T-cell (primary cell): ENCODE measurements at places on chromosomes 5 and 9.

DNA sequence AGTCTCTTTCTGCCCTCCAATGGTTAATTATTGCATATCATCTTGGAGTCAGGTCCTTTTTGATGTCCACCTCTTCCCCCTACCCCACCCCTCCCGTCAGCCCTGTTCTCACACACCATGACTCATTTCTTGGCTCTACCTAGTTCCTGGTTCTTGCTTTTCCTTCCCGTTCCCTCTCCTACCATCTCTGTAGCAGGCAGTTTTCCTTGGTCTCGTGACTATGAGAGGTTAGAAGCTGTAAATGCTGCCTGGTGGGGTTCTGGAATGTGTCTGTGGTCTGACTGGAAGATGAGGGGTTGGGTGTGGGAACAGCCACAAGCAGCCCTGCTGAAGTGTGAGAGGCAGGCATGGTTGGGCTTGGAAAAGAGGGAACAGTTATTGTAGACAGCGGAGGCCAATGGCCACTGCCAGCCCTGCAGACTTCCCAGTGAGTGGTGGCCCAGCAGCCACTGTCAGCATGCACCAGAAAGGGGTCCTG is 18.2 kb downstream of the SLC22A5 start:
- DNase-seq, result no peak
- H3K36me3 ChIP-seq, result peaks cover 7% of the 10 kb centered on the region
- peaks cover 2% of the 10 kb centered on the region for H3K4me1 ChIP-seq
- H3K4me3 ChIP-seq, result no peak overlapping the region

DNA sequence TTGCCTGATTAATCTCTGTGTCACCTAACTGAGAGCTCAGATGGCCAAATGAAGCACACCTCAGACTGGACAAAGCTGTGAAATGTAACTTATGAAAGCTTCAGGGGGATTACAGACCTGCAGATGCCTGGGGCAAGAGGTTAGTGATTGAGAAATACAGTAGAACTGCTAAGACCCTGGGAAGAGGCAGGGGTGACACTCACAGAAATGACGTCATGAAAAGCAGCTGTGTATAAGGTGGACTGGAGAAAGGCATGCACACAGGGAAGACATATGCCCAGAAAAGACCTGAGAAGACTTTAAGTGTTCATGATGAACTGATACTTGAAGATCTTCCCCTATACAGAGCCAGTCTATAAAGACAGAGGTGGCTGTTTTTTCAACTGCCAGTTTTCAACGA is 49.3 kb upstream of the SPTLC1 start:
- H3K27ac ChIP-seq, result no peak overlapping the region
- no peaks in the 10 kb centered on the region for H3K27me3 ChIP-seq
- no peaks in the 10 kb centered on the region for H3K4me1 ChIP-seq

- no peak for DNase-seq
- no peak overlapping the region for H3K4me3 ChIP-seq
- H3K27ac ChIP-seq, result no peak overlapping the region
- no peaks in the 10 kb centered on the region for H3K27me3 ChIP-seq
- no peaks in the 10 kb centered on the region for H3K4me1 ChIP-seq
- no peaks in the 10 kb centered on the region for H3K36me3 ChIP-seq
These were observed 193.4 kb downstream of the ATPSCKMT start for GRCh38 chr5:10056228-10056760.

GRCh38 chr5:62786099-62786498 is 207.5 kb downstream of the LRRC70 start:
- H3K27me3 ChIP-seq, result peaks cover 4% of the 10 kb centered on the region
- H3K4me1 ChIP-seq, result no peaks in the 10 kb centered on the region
- no peak for DNase-seq
- H3K4me3 ChIP-seq, result no peak overlapping the region

DNA sequence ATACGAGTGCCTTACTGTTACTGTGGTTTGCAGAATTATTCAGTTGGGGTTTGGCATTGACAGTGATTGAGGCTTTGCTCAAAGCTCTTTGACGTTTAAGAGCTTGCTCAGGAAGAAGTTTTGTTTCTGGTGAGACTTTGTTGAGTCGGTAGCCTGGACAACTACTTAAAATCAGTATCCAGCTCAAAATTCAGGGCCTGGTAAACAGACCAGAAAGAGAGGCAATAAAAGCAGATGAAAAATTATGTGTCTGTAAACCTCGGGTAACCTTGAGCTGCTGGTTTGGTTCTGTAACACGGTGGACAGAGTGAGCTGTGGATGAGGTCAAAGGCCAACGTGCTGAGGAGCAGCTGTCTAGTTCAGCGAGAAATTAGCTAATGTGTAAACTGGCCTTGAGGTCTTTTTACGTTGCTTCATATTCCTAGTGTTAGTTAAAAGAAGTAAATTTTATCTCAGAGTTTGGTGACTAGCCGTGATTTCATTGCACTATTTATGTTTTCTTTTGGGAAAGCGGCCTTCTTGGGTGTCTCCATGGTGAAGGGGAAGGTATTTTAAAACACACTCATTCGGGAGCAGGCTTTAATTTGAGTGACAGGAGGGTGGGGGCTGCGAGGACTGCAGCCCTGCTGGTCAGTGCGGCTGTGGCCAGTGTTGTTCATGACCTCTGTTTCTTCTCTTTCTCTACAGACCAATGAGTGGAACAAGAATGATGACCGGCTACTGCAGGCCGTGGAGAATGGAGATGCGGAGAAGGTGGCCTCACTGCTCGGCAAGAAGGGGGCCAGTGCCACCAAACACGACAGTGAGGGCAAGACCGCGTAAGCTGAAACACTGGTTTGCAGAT is 82.0 kb upstream of the TTC23L start:
- H3K27ac ChIP-seq, result no peak overlapping the region
- no peak for DNase-seq
- peaks cover 3% of the 10 kb centered on the region for H3K27me3 ChIP-seq
- H3K4me3 ChIP-seq, result no peak overlapping the region
- H3K36me3 ChIP-seq, result no peaks in the 10 kb centered on the region

- H3K4me3 ChIP-seq, result peak overlapping the region; percentile 5
- H3K27me3 ChIP-seq, result no peaks in the 10 kb centered on the region
- H3K4me1 ChIP-seq, result peaks cover 35% of the 10 kb centered on the region
These were observed 1.7 kb upstream of the PTGER4 start for GRCh38 chr5:40678026-40678425.

GRCh38 chr9:124267271-124267807 is 9.6 kb downstream of the NEK6 start:
- H3K27me3 ChIP-seq, result no peaks in the 10 kb centered on the region
- no peak overlapping the region for H3K4me3 ChIP-seq
- H3K36me3 ChIP-seq, result no peaks in the 10 kb centered on the region
- no peak for DNase-seq
- H3K4me1 ChIP-seq, result peaks cover 15% of the 10 kb centered on the region

- H3K4me3 ChIP-seq, result no peak overlapping the region
- H3K27ac ChIP-seq, result no peak overlapping the region
- no peaks in the 10 kb centered on the region for H3K27me3 ChIP-seq
- DNase-seq, result no peak
- no peaks in the 10 kb centered on the region for H3K36me3 ChIP-seq
These were observed 1104.4 kb upstream of the SEMA6A start for GRCh38 chr5:117679046-117679445.

DNA sequence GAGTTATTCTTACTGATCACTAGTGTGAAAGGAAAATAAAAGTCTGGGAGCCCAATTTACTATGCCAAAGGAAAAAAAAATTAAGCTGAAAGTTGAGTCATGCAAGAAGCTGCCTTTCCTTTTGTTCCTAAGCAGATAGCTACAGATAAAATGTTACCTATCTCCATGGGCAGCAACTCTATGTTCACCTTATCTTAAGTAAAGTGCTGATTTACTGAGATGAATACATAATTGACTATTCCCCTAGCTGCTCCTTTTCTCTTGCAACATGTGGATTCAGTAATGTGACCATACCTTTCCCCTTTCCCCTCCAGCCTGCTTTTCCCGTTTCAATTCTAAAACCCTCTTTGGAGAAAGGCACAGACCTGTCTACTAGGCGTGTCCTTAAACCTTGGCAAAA is 62.7 kb upstream of the NR5A1 start:
- H3K4me3 ChIP-seq, result no peak overlapping the region
- H3K4me1 ChIP-seq, result no peaks in the 10 kb centered on the region
- H3K36me3 ChIP-seq, result no peaks in the 10 kb centered on the region
- no peak overlapping the region for H3K27ac ChIP-seq
- no peaks in the 10 kb centered on the region for H3K27me3 ChIP-seq

- DNase-seq, result no peak
- no peaks in the 10 kb centered on the region for H3K4me1 ChIP-seq
- no peaks in the 10 kb centered on the region for H3K36me3 ChIP-seq
These were observed 32.0 kb downstream of the SEMA5A start for GRCh38 chr5:9513827-9514226.

DNA sequence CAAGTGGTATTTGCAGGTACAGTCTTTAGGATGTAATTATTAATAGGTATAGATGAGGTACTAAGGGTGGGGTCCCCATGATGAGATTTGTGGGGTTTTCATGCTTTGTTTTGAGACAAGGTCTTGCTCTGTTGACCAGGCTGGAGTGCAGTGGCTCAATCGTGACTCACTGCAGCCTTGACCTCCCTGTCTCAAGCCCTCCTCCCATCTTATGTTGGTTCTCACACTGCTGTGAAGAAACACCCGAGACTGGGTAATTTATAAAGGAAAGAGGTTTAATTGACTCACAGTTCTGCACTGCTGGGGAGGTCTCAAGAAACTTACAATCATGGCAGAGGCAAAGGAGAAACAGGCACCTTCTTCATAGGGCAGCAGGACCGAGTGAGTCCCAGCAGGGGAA is 217.5 kb downstream of the CDK5RAP2 start:
- no peaks in the 10 kb centered on the region for H3K36me3 ChIP-seq
- H3K4me3 ChIP-seq, result no peak overlapping the region
- H3K4me1 ChIP-seq, result no peaks in the 10 kb centered on the region
- H3K27ac ChIP-seq, result no peak overlapping the region

DNA sequence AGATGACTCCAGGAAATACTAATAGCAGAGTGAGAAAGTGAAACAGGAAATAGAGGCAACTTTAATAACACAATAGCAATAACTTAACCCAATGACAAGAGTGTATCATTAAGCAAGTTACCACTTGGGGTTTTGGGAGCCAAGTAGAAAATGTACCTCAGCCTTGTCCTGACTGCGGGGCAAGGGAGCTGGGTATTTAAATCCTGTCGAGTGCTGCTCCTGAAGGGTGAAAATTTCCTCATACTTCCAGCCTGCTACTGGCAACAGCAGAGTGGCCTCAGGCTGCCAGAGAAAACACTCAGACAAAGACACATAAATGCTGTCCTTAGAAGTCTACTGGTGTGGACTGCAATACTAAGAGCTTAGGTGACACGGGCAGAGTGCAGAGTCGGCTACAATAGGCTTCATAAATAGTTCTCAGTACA is 112.5 kb upstream of the EMB start:
- peaks cover 3% of the 10 kb centered on the region for H3K4me1 ChIP-seq
- no peaks in the 10 kb centered on the region for H3K27me3 ChIP-seq
- no peak overlapping the region for H3K27ac ChIP-seq
- H3K36me3 ChIP-seq, result no peaks in the 10 kb centered on the region

- no peak overlapping the region for H3K27ac ChIP-seq
- no peaks in the 10 kb centered on the region for H3K36me3 ChIP-seq
- no peaks in the 10 kb centered on the region for H3K4me1 ChIP-seq
- H3K4me3 ChIP-seq, result no peak overlapping the region
- H3K27me3 ChIP-seq, result no peaks in the 10 kb centered on the region
- no peak for DNase-seq
These were observed 121.0 kb upstream of the RGS7BP start for GRCh38 chr5:64384765-64385164.

- no peak overlapping the region for H3K27ac ChIP-seq
- no peaks in the 10 kb centered on the region for H3K36me3 ChIP-seq
- H3K4me1 ChIP-seq, result no peaks in the 10 kb centered on the region
- DNase-seq, result no peak
These were observed 71.0 kb downstream of the FER start for GRCh38 chr5:108818613-108819272.

DNA sequence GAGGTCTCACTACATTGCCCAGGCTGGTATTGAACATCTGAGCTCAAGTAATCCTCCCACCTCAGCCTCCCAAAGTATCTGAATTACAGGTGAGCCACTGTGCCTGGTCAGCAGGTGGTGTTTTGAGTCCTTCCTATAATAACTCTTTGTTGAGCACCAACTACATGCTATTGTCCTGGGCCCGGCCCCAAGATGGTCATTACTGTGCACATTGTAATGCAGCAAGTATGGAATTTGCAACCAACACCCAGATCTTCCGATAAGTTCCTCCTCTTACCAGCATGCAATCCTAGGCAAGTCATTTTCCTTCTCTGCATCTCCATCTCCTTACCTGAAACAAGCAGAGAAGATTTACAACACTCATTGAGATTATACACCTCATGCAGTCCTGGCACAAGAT is 510.3 kb upstream of the KLF4 start:
- H3K27me3 ChIP-seq, result no peaks in the 10 kb centered on the region
- no peak overlapping the region for H3K4me3 ChIP-seq
- no peak for DNase-seq
- H3K4me1 ChIP-seq, result no peaks in the 10 kb centered on the region
- H3K36me3 ChIP-seq, result no peaks in the 10 kb centered on the region
- H3K27ac ChIP-seq, result no peak overlapping the region

DNA sequence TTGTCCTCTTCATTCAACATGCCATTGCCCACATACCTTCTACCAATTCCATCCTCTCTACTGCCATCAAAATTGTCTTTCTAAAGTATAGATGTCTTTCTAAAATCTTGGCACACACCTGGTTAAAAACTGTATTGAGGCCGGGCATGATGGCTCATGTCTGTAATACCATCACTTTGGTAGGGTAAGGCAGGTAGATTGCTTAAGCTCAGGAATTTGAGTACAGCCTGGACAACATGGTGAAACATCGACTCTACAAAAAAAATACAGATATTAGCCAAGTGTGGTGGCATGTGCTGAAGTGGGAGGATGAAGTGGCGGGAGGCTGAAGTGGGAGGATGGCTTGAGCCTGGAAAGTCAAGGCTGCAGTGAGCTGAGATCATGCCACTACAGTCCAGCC is 412.1 kb downstream of the TMEM38B start:
- DNase-seq, result no peak
- H3K27me3 ChIP-seq, result no peaks in the 10 kb centered on the region
- no peak overlapping the region for H3K27ac ChIP-seq
- no peak overlapping the region for H3K4me3 ChIP-seq
- no peaks in the 10 kb centered on the region for H3K4me1 ChIP-seq

- H3K4me3 ChIP-seq, result no peak overlapping the region
- H3K27me3 ChIP-seq, result no peaks in the 10 kb centered on the region
- H3K36me3 ChIP-seq, result no peaks in the 10 kb centered on the region
- H3K4me1 ChIP-seq, result no peaks in the 10 kb centered on the region
- DNase-seq, result no peak
These were observed 374.8 kb downstream of the KIAA0825 start for GRCh38 chr5:94243612-94244011.
